ENCODE measurements at places on chromosomes 5 and 9.

DNA sequence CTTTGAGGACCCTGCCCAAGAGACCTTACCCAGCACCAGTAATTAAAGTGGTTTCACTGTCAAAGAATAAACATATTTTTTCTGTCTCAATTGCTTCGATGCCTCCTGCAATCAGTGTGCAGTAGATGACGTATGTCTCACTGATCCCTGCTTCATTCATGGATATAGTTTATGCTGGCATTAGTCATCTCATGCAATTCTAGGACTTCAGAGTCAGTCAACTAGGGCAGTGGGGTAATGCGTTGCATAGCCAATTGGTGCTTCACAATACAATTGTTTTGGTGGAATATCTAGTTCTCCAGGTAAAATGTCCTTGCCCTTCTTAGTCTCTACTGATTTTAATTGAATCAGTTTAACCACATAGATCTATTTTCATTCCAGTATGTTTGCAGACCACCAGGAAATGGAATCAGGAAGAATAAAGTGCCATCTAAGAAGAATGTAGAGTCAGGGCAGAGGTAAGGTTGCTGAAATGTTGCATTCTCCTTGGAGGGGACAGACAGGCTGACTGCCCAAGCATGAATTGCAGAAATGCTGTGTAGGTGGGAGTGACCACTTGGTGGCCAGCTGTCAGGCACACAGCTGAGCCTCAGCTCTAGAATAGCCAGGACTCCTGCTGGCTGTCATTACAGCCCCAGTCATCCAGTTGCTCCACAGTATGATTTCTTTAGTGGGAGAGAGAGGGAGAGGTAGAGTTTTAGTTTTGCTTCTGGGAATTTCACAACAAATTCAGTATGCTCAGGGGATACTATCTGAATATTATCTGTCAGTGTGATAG is 73.5 kb upstream of the MEGF10 start:
- DNase-seq: no peak

DNA sequence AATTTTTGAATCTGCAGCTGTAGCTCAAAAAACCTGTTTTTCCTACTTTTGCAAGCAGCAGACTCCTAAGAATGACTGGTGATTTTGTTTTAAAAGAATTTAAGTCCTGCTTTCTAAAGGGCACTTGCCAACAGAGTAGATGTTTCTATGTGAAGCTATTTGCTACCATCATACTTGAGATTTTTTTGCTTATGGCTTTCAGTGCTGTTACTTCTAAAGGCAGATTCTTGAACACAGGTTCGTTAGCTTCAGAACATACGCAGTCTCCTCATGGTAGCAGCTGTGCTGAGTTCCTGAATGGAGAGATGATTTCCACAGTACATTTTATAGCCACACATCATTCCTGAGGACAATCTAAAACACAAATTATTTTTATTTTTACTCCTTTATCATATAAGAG is 24.4 kb upstream of the ELL2 start:
- no peak for DNase-seq

DNA sequence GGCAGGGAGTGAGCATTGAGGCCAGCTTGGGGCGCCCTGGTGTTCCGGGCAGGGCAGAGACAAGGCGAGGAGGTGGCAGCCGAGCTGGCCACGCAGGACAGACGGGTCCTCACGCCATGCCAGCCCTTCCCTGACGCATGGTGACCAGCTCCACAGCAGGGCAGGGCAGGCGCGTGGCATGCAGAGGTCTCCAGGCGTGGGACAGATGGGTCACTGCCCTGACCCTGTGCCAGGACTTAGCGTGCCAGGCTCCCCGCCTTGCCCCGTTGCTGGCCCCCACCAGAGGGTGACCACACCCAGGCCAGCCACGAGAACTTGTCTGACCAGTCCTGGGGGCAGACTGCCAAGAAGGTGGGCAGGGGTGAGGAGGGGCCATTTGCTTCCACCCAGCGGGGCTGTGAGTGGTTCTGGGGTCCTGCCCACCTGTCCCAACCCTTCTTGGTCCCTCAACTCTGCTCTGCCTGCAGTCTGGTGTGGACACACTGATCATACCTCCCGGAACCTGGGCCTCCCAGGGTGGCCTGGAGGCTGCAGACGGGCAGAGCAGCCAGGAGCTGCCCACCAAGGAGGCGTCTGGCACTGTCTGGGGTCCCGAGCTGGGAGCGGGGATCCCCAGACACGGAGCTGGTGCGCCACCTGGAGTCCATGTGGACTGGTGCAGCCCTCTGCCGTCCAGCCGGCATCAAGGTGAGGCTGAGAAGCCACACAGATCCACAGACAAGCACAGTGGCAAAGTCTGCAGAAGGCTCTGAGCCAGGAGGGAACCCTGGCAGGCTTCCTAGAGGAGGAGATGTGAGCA is at the start of gene RNF224:
Gene RNF224 (plus strand): TSS at position 449 of the 799 bp plus-strand sequence. CDS start 834 bp downstream, outside the sequence.
- DNase-seq: peak; percentile 83

GRCh38 chr5:148827723-148828122 is 1.3 kb downstream of the ADRB2 start:
- DNase-seq: no peak

DNA sequence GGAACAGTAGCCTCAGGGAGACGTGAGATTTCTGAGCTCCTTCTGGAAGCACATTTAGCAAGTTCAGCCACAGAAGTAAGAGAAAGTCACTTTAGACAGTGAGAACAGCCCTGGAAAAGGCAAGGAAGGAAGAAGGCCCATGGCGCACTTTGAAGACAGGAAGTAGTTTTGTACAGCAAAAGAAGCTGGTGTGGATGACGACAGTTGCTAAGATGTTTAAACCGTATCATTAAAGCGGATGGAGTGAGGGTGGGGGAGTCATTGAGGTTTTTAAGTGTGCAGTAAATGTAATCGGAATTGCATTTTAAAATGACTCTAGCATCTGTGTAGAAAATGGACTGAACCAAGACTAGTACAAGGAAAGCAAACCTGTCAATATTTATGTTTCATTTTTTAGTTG is 15.3 kb upstream of the TRPM3 start:
- no peak for DNase-seq

DNA sequence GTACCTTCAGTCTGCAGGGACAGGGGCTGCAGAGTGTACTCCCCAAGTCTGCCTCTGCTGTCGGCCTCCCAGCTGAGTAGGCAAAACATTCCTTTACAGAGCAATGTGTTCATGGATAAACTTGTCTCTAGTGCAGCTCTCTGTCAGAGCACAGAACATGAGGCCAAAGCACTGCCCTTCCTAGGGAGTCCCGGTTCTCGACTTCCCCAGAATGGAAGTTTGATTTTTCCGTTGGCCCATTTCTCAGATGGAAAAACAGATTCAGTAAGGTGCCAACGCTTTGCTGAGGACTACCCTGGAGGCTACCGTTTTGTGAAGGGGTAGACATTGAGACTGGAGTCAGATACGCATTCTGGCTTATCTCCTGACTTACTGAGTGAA is 422 bp upstream of the TRIM32 start:
- DNase-seq: no peak

GRCh38 chr5:146851133-146851532 is 27.4 kb downstream of the PPP2R2B start:
- no peak for DNase-seq

GRCh38 chr9:130478736-130479575 is 34.2 kb downstream of the ASS1 start:
- DNase-seq: no peak

- no peak for DNase-seq
Measured at GRCh38 chr9:108668938-108669335, 186.8 kb downstream of the ACTL7B start.

DNA sequence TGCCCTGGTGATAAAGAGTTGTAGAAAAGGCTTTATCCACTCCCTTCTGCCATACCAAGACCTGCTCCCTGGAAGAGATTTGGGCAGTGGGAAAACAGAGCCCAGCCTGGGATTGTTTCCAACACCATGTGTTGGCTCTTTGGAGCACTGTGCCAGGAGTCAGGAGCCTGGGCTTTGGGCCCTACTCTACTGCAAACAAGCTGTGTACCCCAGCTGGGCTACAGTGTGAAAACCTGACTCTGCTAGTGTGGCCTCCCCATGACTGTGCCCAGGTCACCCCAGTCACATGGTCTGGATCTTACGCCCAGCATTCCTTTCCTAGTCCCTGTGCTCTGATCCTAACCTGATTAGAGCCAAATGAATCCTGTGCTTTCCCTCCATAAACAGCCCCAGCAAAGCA is 39.3 kb upstream of the SHB start:
- DNase-seq: no peak

DNA sequence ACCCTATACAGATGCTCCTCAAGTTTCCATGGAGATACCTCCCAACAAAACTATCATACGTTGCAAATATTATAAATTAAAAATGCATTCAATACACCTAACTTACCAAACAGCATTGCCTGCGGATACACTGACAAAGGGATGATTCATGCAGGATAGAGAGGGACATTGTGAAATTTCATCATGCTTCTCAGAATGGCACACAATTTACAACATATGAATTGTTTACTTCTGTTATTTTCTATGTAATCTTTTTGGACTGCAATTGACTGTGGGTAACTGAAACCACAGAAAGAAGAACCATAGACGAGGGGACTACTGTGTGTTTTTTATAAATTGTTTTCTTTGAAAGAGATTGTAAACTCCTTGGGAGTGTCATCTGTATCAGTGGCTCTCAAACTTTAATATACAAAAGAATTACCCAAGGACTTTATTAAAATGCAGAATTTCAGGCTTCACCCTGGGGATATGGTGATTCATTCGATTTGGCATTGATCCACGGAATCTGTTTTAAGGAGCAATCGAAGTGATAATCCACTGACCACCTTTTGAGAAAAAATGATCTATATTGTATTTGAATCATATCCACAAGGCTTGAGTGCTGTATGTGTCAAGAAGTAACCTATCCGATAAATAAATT is 146.4 kb downstream of the SGCD start:
- DNase-seq: no peak

DNA sequence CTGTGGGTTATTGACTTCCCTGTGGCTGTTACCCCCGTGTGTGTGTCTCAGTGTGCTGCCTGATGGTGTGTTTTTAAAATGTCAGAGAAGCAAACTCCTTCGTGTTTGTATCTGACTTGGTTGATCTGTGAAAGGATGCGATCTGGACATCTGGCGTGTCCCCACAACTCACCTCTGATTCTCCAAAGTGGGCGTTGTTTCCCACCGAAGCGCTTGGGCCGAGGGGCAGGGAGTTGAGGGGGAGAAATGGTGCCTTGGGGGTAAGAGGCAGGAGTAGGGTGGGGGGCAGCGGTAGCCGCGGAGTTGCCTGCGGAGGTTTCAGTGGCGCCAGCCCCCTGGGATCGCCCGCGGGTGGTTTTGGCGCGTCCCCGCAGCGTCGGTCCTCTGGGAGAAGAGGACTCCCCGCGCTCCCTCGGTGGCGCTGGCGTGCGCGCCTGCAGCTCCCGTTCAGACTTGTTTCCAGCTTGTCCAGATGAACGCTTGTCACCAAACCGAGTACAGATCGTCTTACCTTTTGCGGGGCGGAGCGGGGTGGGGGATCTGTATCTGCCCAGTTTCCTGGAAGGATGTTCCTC is 1.1 kb downstream of the MAST4 start:
- DNase-seq: no peak

DNA sequence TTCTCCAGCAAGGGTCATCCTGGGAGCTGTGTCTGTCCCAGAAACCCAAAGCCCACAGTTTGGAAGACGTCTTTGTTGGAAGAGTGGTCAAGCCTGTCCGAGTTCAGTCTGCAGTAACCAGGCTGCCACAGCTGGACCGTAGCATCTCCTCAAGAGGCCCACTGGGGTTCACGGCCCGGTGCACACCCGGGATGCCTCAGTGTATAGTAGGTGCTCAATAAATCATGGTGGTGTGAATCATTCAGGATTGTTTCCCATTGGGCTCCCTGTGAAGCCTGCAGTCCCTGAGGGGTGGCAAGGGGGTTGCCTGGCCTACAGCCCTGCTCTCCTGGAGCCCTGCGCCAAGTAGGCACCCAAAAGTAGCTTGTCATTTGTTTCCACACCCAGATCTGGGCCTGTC is 10.3 kb upstream of the PRRX2 start:
- no peak for DNase-seq

DNA sequence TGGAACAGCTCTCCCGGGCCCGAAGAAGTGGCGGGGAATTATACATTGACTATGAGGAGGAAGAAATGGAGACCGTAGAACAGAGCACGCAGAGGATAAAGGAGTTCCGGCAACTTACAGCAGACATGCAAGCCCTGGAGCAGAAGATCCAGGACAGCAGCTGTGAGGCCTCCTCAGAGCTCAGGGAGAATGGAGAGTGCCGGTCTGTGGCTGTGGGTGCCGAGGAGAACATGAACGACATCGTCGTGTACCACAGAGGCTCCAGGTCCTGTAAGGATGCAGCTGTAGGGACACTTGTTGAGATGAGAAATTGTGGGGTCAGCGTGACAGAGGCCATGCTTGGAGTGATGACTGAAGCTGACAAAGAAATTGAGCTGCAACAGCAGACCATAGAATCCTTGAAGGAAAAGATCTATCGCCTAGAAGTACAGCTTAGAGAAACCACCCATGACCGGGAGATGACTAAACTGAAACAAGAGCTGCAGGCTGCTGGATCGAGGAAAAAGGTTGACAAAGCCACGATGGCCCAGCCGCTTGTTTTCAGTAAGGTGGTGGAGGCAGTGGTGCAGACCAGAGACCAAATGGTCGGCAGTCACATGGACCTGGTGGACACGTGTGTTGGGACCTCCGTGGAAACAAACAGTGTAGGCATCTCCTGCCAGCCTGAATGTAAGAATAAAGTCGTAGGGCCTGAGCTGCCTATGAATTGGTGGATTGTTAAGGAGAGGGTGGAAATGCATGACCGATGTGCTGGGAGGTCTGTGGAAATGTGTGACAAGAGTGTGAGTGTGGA is 129.5 kb upstream of the DMRT1 start:
- no peak for DNase-seq

- no peak for DNase-seq
Measured at GRCh38 chr5:96344678-96345577, 88.1 kb downstream of the PCSK1 start.

GRCh38 chr9:112819635-112820496 is 69.3 kb downstream of the SNX30 start:
- DNase-seq: no peak

DNA sequence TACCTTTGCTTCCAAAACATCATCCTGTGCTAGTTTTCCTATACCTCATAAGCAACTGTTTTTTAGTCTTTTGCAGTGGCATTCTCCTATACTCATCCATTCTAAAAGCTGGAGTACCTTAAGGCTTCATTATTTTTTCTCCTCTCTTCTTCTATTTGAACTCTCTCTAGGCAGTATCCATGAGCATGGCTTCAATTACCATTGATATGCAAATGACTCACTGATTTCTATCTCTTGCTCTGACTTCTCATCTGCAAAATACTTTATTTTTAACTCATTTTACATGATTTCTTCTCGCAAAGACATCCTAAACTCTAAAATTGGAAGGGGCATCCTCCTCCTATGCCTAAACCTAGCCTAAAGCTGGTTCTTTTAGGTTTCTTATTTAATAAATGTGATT is 365.1 kb upstream of the NUDT12 start:
- no peak for DNase-seq

GRCh38 chr5:53201746-53202145 is 92.2 kb upstream of the MOCS2 start:
- DNase-seq: no peak

DNA sequence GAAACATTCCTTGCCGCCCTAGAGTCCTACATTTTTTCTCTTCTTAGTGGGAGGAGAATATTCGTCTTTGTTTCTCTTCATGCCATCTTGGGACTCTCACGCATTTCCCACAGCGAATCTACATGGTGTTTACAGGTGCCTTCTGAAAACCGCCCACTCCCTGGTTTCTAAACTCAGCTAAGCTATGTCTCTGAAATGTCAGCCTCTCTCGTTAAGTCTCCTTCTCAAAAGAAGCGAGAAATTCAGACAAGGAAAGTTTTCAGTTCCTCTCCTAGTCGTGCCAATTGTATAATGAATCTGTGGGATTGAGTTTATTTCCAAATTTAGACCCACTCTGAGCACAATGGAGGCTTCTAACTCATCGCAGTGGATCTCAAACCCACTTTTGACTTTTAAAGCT is 186.8 kb upstream of the NFIB start:
- no peak for DNase-seq

GRCh38 chr5:160649304-160649703 is 202.7 kb downstream of the ATP10B start:
- no peak for DNase-seq

All from stimulated activated CD4-positive, alpha-beta T cell treated with anti-CD3 and anti-CD28 coated beads, Interleukin-1b, Interleukin-23, amount 100 ng/mL, for 48 hours (primary cell).